Effector memory CD8-positive, alpha-beta T cell (primary cell): ENCODE measurements at places on chromosomes 4 and X.
A peak's percentile ranks its signal among the peaks of the same experiment; 100 is the strongest.

GRCh38 chr4:44434247-44434646 lies 14.4 kb downstream of the KCTD8 start:
- H3K27ac ChIP-seq: no peak overlapping the region
- H3K27me3 ChIP-seq: no peaks in the 10 kb centered on the region

GRCh38 chr4:17060230-17060629 lies 161.8 kb upstream of the LDB2 start:
- H3K4me3 ChIP-seq: no peak overlapping the region
- H3K27ac ChIP-seq: no peak overlapping the region
- no peaks in the 10 kb centered on the region for H3K27me3 ChIP-seq
- no peaks in the 10 kb centered on the region for H3K36me3 ChIP-seq

DNA sequence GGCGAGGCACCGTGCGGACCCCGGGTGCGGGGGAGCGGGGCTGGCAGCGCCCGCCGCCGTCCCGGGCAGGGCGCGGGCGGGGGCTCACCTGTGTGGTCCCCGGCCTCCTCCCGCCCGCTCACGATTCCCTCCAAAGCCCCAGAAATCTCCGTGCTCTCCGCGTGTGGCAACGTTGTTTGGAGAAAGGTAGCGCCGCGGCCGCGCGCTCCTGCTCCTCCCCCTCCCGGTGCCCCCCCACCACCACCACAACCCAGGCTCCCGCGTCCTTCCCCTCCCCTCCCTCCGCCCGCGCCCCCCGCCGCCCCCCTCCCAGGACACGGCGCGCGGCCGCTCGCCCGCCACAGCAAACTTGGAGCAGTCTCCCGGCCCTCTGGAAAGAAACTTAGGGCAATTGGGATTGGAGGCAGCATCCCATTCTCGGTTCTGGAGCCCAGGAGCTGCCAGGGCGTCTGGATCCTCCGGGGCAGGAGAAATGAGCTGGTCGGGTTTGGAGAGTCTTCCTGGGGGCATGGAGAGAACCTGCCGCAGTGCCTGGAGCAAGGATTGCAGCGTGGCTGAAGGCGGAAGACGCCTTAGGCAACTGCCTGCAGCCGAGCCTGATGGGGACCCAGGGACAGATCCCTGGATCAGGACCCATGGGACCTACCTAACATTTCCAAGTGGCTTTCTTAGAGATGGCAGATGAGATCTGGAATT lies 855 bp downstream of the KLF3 start:
- peak overlapping the region; percentile 95 for H3K27ac ChIP-seq
- no peaks in the 10 kb centered on the region for H3K27me3 ChIP-seq
- peaks cover 54% of the 10 kb centered on the region for H3K36me3 ChIP-seq
- H3K4me3 ChIP-seq: peak overlapping the region; percentile 98
- DNase-seq: no peak

DNA sequence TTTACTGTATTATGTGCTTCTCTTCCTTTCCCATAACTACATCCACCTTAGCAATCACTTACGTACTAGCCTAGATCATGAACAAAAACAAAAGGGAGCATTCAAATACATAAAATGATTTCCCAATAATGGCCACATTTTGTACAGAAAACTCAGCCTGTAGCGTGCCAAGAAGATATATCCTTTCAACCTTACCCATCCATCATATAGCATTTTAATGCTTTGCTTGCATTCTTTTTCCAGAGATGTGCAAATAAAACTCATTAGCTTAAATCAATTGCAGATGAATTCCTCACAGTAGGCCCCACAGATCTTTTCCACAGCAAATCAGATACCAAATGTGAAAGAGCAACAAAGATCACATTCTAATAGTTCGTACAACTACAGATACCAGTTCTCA lies 20.8 kb downstream of the GRSF1 start:
- H3K27me3 ChIP-seq: no peaks in the 10 kb centered on the region
- DNase-seq: no peak
- H3K4me3 ChIP-seq: no peak overlapping the region
- peaks cover 41% of the 10 kb centered on the region for H3K36me3 ChIP-seq
- peaks cover 15% of the 10 kb centered on the region for H3K4me1 ChIP-seq

DNA sequence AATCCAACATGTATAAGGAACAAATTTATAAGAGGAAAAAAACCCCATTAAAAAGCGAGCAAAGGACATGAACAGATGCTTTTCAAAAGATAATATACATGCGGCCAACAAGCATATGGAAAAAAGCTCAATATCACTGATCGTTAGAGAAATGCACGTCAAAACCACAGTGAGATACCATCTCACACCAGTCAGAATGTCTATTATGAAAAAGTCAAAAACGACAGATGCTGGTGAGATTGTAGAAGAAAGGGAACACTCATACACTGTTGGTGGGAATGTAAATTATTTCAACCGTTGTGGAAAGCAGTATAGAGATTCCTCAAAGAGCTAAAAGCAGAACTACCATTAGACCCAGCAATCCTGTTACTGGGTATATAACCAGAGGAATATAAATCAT lies 465.4 kb downstream of the TMA16 start:
- DNase-seq: no peak
- no peak overlapping the region for H3K27ac ChIP-seq
- no peaks in the 10 kb centered on the region for H3K27me3 ChIP-seq
- no peak overlapping the region for H3K4me3 ChIP-seq

- H3K27me3 ChIP-seq: no peaks in the 10 kb centered on the region
- peaks cover 18% of the 10 kb centered on the region for H3K36me3 ChIP-seq
- H3K27ac ChIP-seq: peak overlapping the region; percentile 92
- peak overlapping the region; percentile 84 for H3K4me3 ChIP-seq
Measured at GRCh38 chrX:13654116-13654515, 1.2 kb downstream of the TCEANC start.

DNA sequence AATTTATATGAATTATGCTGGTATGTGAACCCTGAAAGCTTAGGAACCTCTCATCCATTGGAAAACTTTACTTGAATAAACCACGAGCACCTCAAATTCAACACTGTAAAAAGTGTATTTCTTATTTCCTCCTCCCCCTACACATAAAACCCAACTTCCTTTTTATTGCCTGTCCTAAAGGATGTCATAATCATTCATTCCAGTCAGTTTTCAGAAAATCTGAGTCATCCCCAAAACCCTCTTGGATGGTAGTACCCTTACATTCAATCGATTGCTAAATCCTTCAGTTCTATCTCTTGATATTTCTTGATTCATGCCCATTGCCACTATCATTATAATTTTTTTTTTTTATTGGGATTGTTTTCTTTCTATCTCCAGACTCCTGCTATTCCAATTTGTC lies 91.1 kb upstream of the ATP8A1 start:
- DNase-seq: no peak
- H3K4me3 ChIP-seq: no peak overlapping the region
- H3K36me3 ChIP-seq: no peaks in the 10 kb centered on the region
- H3K27ac ChIP-seq: no peak overlapping the region
- H3K27me3 ChIP-seq: no peaks in the 10 kb centered on the region

- no peaks in the 10 kb centered on the region for H3K4me1 ChIP-seq
- no peak overlapping the region for H3K4me3 ChIP-seq
- DNase-seq: no peak
- peaks cover 56% of the 10 kb centered on the region for H3K27me3 ChIP-seq
- no peak overlapping the region for H3K27ac ChIP-seq
Measured at GRCh38 chr4:128600996-128601871, 208.3 kb upstream of the JADE1 start.

- no peak for DNase-seq
- H3K4me1 ChIP-seq: no peaks in the 10 kb centered on the region
- no peak overlapping the region for H3K27ac ChIP-seq
- H3K27me3 ChIP-seq: no peaks in the 10 kb centered on the region
- H3K4me3 ChIP-seq: no peak overlapping the region
Measured at GRCh38 chrX:31251336-31251735, 179.5 kb upstream of the FTHL17 start.

- H3K27me3 ChIP-seq: no peaks in the 10 kb centered on the region
- no peaks in the 10 kb centered on the region for H3K4me1 ChIP-seq
- no peak overlapping the region for H3K27ac ChIP-seq
- no peak for DNase-seq
Measured at GRCh38 chr4:73470728-73471127, 10.8 kb upstream of the AFM start.

DNA sequence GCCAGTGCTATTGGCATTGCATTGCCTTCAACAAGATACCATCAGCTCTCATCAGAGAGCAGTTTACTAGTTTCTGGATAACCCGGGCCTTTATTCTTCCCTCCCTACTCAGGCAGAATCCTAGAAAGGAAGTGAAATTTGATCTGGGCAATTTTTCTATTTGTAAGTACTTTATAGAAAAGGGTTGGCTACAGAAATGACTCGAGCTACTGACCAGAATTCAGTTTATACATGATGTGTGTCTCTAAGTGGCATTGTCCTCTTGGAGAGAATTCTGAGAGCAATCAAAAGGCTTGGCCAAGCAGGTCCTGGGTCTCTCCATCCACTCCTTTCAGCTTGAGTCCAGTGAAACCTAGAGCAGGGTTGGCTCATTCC lies 192.7 kb upstream of the LEF1 start:
- no peak overlapping the region for H3K27ac ChIP-seq
- H3K36me3 ChIP-seq: peaks cover 4% of the 10 kb centered on the region
- no peak for DNase-seq
- peaks cover 4% of the 10 kb centered on the region for H3K4me1 ChIP-seq
- no peak overlapping the region for H3K4me3 ChIP-seq
- H3K27me3 ChIP-seq: peaks cover 63% of the 10 kb centered on the region

DNA sequence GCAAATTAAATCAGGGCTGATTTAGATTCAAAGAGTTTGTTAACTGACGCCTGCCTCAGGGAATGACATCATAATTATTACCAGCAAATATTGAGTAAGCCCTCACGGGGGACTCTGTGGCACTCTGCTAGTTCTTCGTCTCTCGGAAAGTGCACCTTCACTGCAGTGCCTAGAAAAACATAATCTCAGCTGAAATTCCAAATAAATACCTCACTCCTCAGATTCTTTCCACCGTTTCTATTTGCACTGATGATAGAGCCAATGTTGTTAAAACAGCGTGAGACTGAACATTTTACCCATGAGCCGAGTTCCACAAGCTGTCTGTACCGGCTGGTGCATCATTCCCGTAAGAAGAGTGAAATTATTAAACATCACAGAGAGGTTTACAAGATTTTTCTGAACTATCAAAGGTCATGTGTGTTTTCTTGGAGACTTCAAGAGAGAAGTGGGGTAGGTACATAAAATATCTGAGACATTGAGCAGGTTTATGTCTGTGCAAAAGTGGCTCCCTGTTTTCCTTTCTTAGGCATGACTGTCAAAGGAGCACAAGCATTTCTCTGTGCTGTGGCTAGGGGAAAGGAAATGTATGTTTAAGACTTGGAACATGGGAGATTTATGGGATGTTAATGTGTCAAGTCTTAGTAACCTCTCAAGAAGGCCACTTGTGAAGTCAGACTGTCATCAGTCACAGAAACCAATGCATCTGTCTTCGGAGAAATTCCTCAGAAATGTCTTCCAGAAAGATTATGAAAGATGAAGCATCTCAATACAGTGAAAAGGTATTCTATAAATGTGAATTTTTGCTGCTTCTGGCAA lies 119.6 kb downstream of the CBLL2 start:
- H3K27ac ChIP-seq: no peak overlapping the region
- H3K4me1 ChIP-seq: no peaks in the 10 kb centered on the region
- no peak overlapping the region for H3K4me3 ChIP-seq
- no peak for DNase-seq

- peaks cover 16% of the 10 kb centered on the region for H3K4me1 ChIP-seq
- H3K36me3 ChIP-seq: peaks cover 45% of the 10 kb centered on the region
- DNase-seq: peak; percentile 41
- H3K4me3 ChIP-seq: peak overlapping the region; percentile 43
- peak overlapping the region; percentile 96 for H3K27ac ChIP-seq
- H3K27me3 ChIP-seq: no peaks in the 10 kb centered on the region
Measured at GRCh38 chrX:154378059-154378798, 866 bp upstream of the EMD start.

- H3K4me3 ChIP-seq: no peak overlapping the region
- DNase-seq: no peak
- peak overlapping the region; percentile 45 for H3K27ac ChIP-seq
- no peaks in the 10 kb centered on the region for H3K27me3 ChIP-seq
- H3K36me3 ChIP-seq: peaks cover 12% of the 10 kb centered on the region
- no peaks in the 10 kb centered on the region for H3K4me1 ChIP-seq
Measured at GRCh38 chr4:6106156-6106555, 87.9 kb upstream of the C4orf50 start.

- H3K4me3 ChIP-seq: no peak overlapping the region
- no peaks in the 10 kb centered on the region for H3K27me3 ChIP-seq
- H3K27ac ChIP-seq: no peak overlapping the region
- H3K36me3 ChIP-seq: no peaks in the 10 kb centered on the region
- H3K4me1 ChIP-seq: no peaks in the 10 kb centered on the region
Measured at GRCh38 chr4:154953691-154954090, 172.6 kb downstream of the RBM46 start.

- no peaks in the 10 kb centered on the region for H3K4me1 ChIP-seq
- H3K27me3 ChIP-seq: peaks cover 47% of the 10 kb centered on the region
- DNase-seq: no peak
- no peak overlapping the region for H3K4me3 ChIP-seq
- H3K36me3 ChIP-seq: no peaks in the 10 kb centered on the region
- no peak overlapping the region for H3K27ac ChIP-seq
Measured at GRCh38 chr4:120010646-120011045, 56.0 kb downstream of the MAD2L1 start.

DNA sequence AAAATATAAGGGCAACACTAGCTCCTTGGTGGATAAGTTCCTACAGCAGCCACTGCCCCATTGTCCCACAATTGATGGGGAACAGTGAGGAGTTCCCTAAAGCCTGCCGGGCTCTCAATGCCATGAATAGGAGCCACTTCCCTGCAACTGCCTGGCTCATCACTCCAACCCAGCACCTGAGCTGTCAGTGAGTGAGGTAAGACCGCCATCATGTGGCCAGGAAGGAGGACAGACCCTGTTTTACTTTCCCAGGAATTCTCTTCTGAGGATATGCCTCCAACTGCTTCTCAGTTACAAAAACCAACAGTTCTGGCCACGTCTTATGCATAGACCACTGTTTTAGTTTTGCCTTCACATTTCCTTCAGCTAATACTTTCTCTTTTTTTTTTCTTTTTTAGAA lies 45.5 kb downstream of the SRPX start:
- H3K4me1 ChIP-seq: no peaks in the 10 kb centered on the region
- no peak overlapping the region for H3K4me3 ChIP-seq
- no peaks in the 10 kb centered on the region for H3K36me3 ChIP-seq
- peaks cover 7% of the 10 kb centered on the region for H3K27me3 ChIP-seq
- DNase-seq: no peak

DNA sequence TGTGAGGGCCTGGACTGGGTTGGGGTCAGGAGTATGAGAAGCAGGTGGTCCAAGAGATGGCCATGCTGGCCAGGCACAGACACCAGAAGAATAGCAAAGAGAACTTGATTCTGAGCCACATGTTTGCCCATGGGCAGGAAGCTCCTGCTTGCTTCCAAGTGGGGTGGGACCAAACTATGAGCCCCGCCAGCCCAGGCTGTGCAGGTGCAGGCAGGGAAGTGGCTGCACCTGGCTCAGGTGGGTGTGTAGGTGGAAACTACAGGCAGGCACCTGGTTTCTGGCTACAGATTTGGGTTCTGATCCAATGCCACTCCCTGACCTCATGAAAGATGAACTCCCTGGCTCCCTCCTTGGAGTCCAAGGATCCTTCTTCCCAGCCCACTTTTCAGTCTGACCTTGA lies 207.9 kb upstream of the KLF3 start:
- H3K4me1 ChIP-seq: peaks cover 20% of the 10 kb centered on the region
- no peak for DNase-seq
- H3K27ac ChIP-seq: no peak overlapping the region
